ENCODE measurements at places on chromosomes 6 and 20. TPM values are rescaled to one million over a fixed set of nuclear protein-coding genes. Genes with fewer than 3 reads are reported as not detected.

The LIN28B gene
- total RNA-seq = 2.3 TPM

- no peak for DNase-seq
Observed at GRCh38 chr6:439641-440167, 48.2 kb downstream of the IRF4 start.

DNA sequence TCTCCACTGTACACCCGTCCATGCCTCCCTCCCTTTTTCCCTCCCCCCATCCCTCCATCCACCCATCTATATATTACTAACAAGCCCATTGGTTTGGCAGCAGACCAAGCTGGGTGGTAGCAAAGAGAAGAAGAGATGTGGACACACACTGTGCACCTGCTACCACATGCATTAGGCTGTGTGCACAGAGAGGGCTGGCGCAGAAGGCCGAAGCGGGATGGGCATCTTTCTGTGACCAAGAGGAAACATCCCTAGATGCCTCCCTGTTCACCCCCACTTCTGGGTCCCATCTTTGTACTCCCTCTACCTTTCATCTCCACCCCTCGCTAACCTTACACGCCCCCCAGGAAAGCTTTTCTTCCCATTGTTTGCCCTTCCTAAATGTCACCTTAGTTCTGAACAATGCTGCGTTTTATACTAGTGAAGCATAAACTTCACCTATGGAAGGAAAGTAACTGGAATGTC is 64.9 kb upstream of the AFDN start:
- DNase-seq = no peak

DNA sequence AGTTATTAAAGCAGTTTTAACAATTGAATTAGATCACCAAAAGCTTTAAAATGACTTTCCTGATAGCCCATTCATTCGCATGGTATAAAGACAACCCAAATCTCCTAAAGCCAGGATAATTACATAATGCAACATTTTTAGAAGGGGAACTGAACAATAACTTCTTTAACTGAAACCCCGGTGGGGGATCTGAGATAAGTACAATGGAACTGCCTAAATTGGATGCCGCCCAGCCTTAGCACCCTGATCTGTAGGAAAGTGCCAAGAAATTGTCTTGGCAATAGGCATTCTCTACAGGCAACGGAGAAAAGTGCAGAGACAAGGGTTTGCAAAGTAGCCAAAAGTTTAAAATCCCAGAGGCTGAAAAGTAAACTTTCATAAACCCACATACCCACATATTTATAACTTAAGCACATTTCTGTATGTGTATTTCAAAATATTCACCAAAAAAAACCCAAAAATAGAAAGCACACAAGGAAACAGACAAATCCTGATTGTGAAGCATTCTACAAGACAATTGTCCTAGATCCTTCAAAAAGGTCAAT is 98.8 kb upstream of the BEND6 start:
- no peak for DNase-seq

- no peak for DNase-seq
Observed at GRCh38 chr20:43955062-43955749, 40.6 kb downstream of the TOX2 start.

DNA sequence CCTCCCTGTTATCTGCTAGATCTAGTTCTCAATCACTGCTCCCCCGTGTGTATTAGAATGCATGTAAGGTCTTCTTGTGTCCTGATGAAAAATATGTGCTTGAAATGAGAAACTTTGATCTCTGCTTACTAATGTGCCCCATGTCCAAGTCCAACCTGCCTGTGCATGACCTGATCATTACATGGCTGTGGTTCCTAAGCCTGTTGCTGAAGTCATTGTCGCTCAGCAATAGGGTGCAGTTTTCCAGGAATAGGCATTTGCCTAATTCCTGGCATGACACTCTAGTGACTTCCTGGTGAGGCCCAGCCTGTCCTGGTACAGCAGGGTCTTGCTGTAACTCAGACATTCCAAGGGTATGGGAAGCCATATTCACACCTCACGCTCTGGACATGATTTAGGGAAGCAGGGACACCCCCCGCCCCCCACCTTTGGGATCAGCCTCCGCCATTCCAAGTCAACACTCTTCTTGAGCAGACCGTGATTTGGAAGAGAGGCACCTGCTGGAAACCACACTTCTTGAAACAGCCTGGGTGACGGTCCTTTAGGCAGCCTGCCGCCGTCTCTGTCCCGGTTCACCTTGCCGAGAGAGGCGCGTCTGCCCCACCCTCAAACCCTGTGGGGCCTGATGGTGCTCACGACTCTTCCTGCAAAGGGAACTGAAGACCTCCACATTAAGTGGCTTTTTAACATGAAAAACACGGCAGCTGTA is 73.4 kb downstream of the PTPN1 start:
- DNase-seq = no peak

DNA sequence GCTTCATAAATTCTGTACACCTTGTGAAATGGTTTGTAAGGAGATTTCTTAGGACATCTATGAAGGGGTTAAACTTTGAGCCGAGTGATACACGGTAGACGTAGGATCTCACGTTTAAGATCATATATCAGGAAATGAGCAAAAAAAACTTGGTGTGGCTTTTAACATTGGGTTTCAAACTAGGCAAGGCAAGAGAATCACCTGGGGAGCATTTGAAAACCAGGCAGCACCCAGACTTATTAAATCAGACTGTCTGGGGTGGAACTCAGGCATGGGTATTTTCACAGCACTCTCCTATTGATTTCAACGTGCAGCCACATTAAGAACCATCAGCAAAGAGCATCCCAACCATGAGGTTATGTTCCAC is 26.4 kb downstream of the LY86 start:
- DNase-seq = no peak

DNA sequence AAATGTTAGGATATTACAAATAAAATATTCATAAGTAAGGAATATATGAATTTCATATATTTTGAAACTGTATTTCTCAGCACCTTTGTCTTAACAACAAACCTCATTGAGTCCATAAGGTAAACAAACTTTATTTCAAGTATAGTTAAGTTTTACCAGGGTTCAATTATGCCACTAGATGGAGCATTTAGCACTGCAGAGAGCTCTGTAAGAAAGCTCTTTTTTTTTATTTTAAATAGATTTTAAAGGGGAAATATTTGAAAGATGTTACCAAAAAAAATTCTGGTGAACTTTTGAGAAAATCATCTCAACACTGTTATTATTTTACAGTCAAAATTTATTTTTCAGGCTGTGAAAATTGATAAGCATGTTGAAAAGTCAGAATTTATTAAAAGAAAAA is 955.2 kb upstream of the EYS start:
- DNase-seq = no peak

- no peak for DNase-seq
Observed at GRCh38 chr6:8905757-8906156, 470.4 kb upstream of the SLC35B3 start.

DNA sequence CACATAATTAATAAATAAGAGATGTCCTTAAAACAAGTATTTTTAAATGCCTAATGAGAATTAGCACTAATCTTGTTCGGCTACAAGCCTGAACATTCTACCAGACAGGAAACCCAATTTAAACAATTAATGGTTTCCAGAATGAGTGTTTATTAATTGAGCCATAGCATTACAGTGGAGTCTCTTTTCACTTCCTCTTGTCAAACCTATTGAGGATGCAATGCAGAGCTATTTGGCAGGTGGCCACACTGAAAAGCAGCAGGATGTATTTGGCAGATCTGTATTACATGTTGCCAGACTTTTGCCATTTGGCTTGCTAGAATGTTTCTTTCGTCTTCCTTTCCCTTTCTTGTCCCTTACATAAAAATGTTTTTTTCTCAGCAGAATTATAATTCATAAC is 475.2 kb upstream of the MARCKS start:
- DNase-seq = peak; percentile 62
